ENCODE measurements at places on chromosomes 3 and 15. TPM values are rescaled to one million over a fixed set of nuclear protein-coding genes. Genes with fewer than 3 reads are reported as not detected.

The TUSC7 gene
- not detected for total RNA-seq

The ESYT3 gene
- 0.96 TPM for total RNA-seq

The ADAMTS9 gene
- total RNA-seq: not detected

The ALDH1A2 gene
- not detected for total RNA-seq

The RBPMS2 gene
- not detected for total RNA-seq

The ITPKA gene
- total RNA-seq: 1.7 TPM

The GOLGA8S gene
- total RNA-seq: not detected

The NAA80 gene
- total RNA-seq: 7.9 TPM

The RETNLB gene
- total RNA-seq: not detected

The IGF2BP2 gene
- 0.43 TPM for total RNA-seq

The STXBP5L gene
- not detected for total RNA-seq

The GHSR gene
- total RNA-seq: not detected

The GOLGA6L6 gene
- total RNA-seq: not detected

The SERINC4 gene
- total RNA-seq: 0.14 TPM

The NOX5 gene
- not detected for total RNA-seq

The C3orf62 gene
- total RNA-seq: 1.7 TPM

The ROPN1B gene
- not detected for total RNA-seq

The EPHA3 gene
- not detected for total RNA-seq

The SH3GL3 gene
- total RNA-seq: not detected

The ZDHHC19 gene
- total RNA-seq: not detected

The PIGZ gene
- total RNA-seq: 0.12 TPM

The LRRC28 gene
- total RNA-seq: 15.8 TPM

The IGSF11 gene
- 0.12 TPM for total RNA-seq

The ERICH6 gene
- not detected for total RNA-seq

The UCN2 gene
- total RNA-seq: not detected

The COLQ gene
- 0.25 TPM for total RNA-seq

The ST3GAL6 gene
- not detected for total RNA-seq

The SLC30A4 gene
- total RNA-seq: 1.2 TPM

The PLD1 gene
- total RNA-seq: not detected

The ACKR4 gene
- not detected for total RNA-seq

The STRIT1 gene
- total RNA-seq: not detected

The LPP gene
- total RNA-seq: 27.5 TPM

The SEMA5B gene
- total RNA-seq: not detected

The ACKR2 gene
- 0.76 TPM for total RNA-seq

The LPCAT4 gene
- total RNA-seq: 66.8 TPM
